Stimulated activated CD8-positive, alpha-beta memory T cell treated with anti-CD3 and anti-CD28 coated beads, Interleukin-7, amount 100 ng/mL, for 1 hour (primary cell): ENCODE measurements at places on chromosomes 4 and X.

DNA sequence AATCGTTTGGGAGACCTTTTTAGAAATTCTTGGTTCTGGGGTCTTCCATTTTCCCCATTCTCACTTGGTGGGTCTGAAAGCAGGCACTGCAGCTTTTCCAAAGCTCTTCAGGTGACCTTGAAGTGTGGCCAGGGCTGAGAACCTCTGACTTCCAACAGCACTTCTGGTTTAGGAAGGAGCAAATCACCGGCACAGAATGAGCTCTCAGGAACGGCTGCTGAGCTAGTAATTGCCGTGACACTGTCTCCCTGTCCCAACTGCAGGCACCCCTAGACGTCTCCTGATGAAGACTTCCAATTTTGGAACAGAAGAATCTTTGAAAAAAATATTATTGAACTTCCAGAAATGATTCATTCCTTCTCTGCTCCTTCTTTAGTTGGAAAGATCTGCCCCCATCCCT lies 31.3 kb downstream of the CD38 start:
- no peak for DNase-seq

DNA sequence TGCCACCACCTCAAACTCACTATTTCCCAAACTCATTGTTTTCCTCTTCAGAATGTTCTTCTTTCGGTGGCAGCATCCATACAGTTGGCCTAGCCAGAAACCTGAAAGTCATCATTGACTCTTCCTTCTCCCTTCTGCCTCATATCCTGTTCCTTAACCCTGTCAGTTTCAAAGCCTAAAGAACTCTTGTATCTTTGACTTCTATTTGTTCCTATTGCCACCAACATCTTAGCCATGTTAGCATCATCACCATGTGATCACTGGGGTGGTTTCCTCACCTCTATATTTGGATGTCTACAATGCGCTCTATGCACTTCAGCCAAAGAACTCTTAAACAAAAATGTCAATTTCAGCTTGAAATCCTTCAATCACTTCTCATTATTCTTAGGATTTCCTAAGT lies 29.0 kb downstream of the DDX60L start:
- DNase-seq: no peak

GRCh38 chr4:76895619-76896018 lies 2.3 kb downstream of the SOWAHB start:
- no peak for DNase-seq

DNA sequence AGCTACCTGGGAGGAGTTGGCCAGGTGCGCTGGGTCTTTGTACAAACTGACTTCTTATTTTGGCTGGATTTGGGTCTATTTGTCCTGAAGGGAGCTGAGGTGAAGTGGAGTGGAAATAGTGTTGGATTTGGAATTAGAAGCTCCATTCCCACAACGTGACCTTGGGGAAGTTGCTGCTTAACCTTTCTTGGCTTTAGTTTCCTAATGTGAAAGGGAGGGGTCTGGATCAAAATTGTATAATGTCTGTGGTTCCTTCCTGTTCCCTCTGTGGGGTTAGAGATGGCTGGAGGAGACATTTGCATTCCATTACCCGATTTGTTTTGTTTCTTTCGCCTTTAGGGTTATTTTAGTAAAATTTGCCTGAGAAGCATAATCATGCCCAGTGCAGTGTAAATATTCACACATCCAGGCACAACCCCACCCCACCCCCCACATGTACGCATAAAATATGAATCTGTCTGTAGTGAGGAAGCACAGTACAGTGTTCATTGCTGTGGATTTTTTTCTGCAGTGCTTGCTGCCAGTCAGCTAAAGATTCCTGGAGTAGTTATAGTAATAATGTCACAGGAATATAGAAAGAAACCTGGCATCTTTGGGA lies 21.5 kb downstream of the JADE1 start:
- no peak for DNase-seq

GRCh38 chrX:31929366-31929765 lies 857.5 kb upstream of the FTHL17 start:
- no peak for DNase-seq

DNA sequence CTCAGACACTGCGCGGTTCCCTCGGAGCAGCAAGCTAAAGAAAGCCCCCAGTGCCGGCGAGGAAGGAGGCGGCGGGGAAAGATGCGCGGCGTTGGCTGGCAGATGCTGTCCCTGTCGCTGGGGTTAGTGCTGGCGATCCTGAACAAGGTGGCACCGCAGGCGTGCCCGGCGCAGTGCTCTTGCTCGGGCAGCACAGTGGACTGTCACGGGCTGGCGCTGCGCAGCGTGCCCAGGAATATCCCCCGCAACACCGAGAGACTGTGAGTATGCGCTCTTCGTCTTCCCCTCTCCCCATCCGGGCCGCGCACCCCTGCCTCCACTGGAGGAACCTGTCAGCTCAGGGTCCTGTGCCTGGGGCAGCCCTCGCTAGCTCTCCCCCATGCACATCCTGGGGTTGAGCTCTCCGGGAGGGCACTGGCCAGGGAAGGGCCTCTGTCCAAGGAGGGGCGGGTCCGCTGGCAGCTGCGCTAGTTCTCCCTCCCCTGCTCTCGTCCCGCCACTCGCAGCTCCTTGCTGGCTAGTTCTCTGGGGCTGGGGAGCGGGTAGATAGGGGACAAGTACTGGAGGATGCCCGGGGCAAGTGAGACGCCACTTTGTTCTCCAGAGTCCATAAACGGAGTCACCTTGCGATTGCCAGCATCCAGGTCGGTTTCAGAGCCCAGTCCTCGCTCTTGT lies 2.2 kb downstream of the SLIT2 start:
- DNase-seq: no peak

DNA sequence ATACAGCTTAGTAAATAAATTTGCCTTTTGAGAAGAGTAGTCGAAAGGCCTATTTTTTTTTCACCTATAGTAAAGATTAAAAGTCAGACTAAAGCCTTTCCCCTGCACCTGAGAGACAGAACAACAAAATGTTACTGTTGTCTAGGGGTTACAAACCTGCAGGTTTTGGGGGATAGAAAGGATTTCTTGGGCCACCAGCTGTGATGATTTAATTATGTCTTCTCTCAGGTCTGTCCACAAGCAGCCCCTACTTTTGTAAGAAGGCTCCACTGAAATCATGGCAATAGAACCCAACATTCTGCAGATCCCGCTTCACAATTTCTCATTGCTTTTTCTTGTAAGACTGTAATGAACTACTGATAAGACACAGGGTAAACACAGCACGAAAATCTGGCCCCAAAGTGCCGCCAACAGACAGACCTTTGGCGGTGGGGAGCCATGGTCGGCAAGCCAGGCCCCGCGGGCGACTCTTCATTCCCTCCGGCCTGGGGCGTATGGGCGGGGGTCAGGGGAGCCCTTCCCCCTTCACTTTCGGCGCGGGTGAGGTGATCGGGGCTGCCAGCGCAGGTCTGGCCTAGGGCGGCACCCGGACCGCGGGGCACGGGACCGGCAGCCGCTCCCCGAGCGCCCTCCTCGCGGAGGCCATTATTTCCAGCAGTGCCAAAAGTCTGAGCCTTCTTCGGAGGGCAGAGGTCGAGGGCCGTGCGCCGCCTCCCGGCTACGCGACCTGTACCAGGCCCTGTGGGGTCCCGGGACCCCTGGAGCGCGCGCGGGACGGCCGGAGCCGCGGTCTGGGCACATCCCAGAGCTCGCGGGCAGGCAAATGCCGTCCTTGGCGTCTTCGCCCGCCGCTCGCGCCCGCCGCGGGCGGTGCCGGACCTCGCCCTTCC lies 812 bp upstream of the KDM6A start:
- no peak for DNase-seq

- DNase-seq: no peak
Observed at GRCh38 chr4:168919706-168920324, 90.2 kb downstream of the CBR4 start.

- no peak for DNase-seq
Observed at GRCh38 chrX:13364230-13364857, 44.5 kb upstream of the ATXN3L start.

DNA sequence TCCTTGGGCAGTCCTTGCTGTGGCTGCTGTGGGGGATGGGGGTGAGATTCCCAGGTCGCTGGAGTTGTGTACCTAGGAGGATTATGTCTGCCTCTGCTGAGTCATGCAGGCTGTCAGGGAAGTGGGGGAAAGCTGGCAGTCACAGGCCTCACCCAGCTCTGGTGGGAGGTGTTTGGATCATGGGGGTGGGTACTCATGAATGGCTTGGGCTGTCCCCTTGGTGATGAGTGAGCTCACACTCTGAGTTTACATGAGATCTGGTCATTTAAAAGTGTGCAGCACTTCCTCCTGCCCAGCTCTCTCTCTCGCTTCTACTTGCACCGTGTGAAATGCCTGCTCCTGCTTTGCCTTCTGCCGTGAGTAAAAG lies 24.6 kb upstream of the PDLIM3 start:
- no peak for DNase-seq

GRCh38 chr4:73607375-73608033 lies 12.7 kb downstream of the RASSF6 start:
- no peak for DNase-seq
